Hair follicle dermal papilla cell (primary cell): ENCODE measurements at places on chromosomes 7 and 10. TPM values are rescaled to one million over a fixed set of nuclear protein-coding genes. Genes with fewer than 3 reads are reported as not detected.

The ALOX5 gene
- total RNA-seq: not detected in 2 replicates

The NPFFR1 gene
- total RNA-seq: not detected in 2 replicates

The ANXA8L1 gene
- total RNA-seq: 0.81 TPM in 1 of 2 replicates, not detected in the other

The HOXA10 gene
- not detected in 2 replicates for total RNA-seq

The ARHGEF35 gene
- 2.7 and 2.8 TPM in 2 replicates for total RNA-seq

The KIAA1217 gene
- 12.2 and 18.2 TPM in 2 replicates for total RNA-seq

The GPR85 gene
- 2.4 and 2.8 TPM in 2 replicates for total RNA-seq

The CPED1 gene
- 105 and 124 TPM in 2 replicates for total RNA-seq

The UCMA gene
- total RNA-seq: not detected in 2 replicates

The MICALL2 gene
- total RNA-seq: 13.4 and 17.2 TPM in 2 replicates

The ARMC3 gene
- not detected in 2 replicates for total RNA-seq

The RARRES2 gene
- total RNA-seq: not detected in 2 replicates

The OIT3 gene
- 0.32 TPM in 1 of 2 replicates, not detected in the other for total RNA-seq

The OR9A2 gene
- not detected in 2 replicates for total RNA-seq

The PTPRN2 gene
- 0.24 and 0.32 TPM in 2 replicates for total RNA-seq

The PRTFDC1 gene
- total RNA-seq: 14.0 and 22.1 TPM in 2 replicates

The FOXI2 gene
- not detected in 2 replicates for total RNA-seq

The TBX20 gene
- total RNA-seq: 8.3 and 10.1 TPM in 2 replicates

The FAM25G gene
- total RNA-seq: not detected in 2 replicates

The ERVW-1 gene
- not detected in 2 replicates for total RNA-seq

The ANKRD30A gene
- not detected in 2 replicates for total RNA-seq

The GHITM gene
- total RNA-seq: 118 and 129 TPM in 2 replicates

The INMT gene
- total RNA-seq: 0.97 and 1.5 TPM in 2 replicates

The VAX1 gene
- total RNA-seq: not detected in 2 replicates

The PTPRZ1 gene
- total RNA-seq: 0.16 TPM in 1 of 2 replicates, not detected in the other

The H2BK1 gene
- not detected in 2 replicates for total RNA-seq

The CNTNAP2 gene
- total RNA-seq: under 0.01 and 0.65 TPM in 2 replicates

The CYP2C19 gene
- not detected in 2 replicates for total RNA-seq

The CDNF gene
- total RNA-seq: 0.24 and 1.9 TPM in 2 replicates

The HMX2 gene
- total RNA-seq: not detected in 2 replicates

The CHST3 gene
- total RNA-seq: 52.9 and 55.5 TPM in 2 replicates

The PLCE1 gene
- total RNA-seq: 0.61 and 0.81 TPM in 2 replicates

The ZNF488 gene
- under 0.01 TPM in 2 replicates for total RNA-seq

The TRIL gene
- total RNA-seq: 11.8 and 17.7 TPM in 2 replicates

The SEMA3C gene
- total RNA-seq: 272 and 311 TPM in 2 replicates

The SSC4D gene
- total RNA-seq: 0.32 and 1.2 TPM in 2 replicates

The CDK1 gene
- total RNA-seq: 4.3 and 5.8 TPM in 2 replicates

The ANKRD1 gene
- 0.32 and 0.36 TPM in 2 replicates for total RNA-seq

The GDF2 gene
- not detected in 2 replicates for total RNA-seq

The ADAP1 gene
- total RNA-seq: 0.16 and 0.97 TPM in 2 replicates

The AZGP1 gene
- total RNA-seq: 0.12 TPM in 1 of 2 replicates, not detected in the other

The FGL2 gene
- total RNA-seq: 0.16 and 0.49 TPM in 2 replicates

The CLDN3 gene
- not detected in 2 replicates for total RNA-seq

The TFR2 gene
- total RNA-seq: 0.49 and 1.1 TPM in 2 replicates

The CTBP2 gene
- 78.2 and 95.4 TPM in 2 replicates for total RNA-seq

The CRTAC1 gene
- not detected in 2 replicates for total RNA-seq

The AKR1C4 gene
- not detected in 2 replicates for total RNA-seq

The MAT1A gene
- not detected in 2 replicates for total RNA-seq

The AQP1 gene
- total RNA-seq: 36.2 and 47.4 TPM in 2 replicates
